ENCODE measurements at places on chromosomes 2 and 18. TPM values are rescaled to one million over a fixed set of nuclear protein-coding genes. Genes with fewer than 3 reads are reported as not detected.

C2orf66 gene
- not detected for total RNA-seq

PPM1B gene
- total RNA-seq: 10.0 TPM

IL1F10 gene
- 0.08 TPM for total RNA-seq

PDE11A gene
- not detected for total RNA-seq

SP5 gene
- not detected for total RNA-seq

RAB27B gene
- total RNA-seq: 5.5 TPM

MGAT4A gene
- total RNA-seq: 0.53 TPM

SLC8A1 gene
- total RNA-seq: 6.8 TPM

MAB21L4 gene
- not detected for total RNA-seq

CNDP2 gene
- total RNA-seq: 135 TPM

LRRTM1 gene
- total RNA-seq: not detected

MOGAT1 gene
- not detected for total RNA-seq

SLC4A3 gene
- 11.7 TPM for total RNA-seq

SCN1A gene
- not detected for total RNA-seq

CEP76 gene
- total RNA-seq: 5.4 TPM

ABCG5 gene
- not detected for total RNA-seq

RIT2 gene
- total RNA-seq: not detected

ERCC3 gene
- total RNA-seq: 24.3 TPM

TRAPPC8 gene
- 16.4 TPM for total RNA-seq

MATN3 gene
- total RNA-seq: 3.7 TPM

FSHR gene
- not detected for total RNA-seq

HOXD12 gene
- total RNA-seq: not detected

PKDCC gene
- not detected for total RNA-seq

GALNT14 gene
- total RNA-seq: 34.3 TPM

TMEM37 gene
- total RNA-seq: not detected

CRIM1 gene
- total RNA-seq: 86.2 TPM
